ENCODE measurements at places on chromosomes 2 and 18.

DNA sequence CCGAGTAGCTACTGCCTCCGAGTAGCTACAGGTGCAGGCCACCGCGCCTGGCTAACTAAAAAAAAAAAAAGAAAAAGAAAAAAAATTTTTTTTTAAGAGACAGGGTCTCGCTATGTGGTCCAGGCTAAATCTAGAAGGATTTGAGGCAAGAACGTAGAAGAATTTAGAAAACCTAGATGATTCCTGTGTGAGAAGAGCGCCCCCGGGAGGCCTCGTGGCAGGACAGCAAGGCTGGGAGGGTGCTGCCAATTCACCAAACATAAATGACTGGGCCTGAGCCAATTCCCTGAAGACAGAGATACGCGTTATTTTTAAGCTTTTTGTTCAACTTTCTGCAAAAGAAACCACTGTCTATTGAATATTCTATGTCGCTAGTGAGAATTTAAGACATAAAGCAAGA is 90.1 kb upstream of the TGFA start:
- no peak for DNase-seq

- DNase-seq: no peak
Observed at GRCh38 chr2:83016343-83017110, 1442.6 kb downstream of the SUCLG1 start.

DNA sequence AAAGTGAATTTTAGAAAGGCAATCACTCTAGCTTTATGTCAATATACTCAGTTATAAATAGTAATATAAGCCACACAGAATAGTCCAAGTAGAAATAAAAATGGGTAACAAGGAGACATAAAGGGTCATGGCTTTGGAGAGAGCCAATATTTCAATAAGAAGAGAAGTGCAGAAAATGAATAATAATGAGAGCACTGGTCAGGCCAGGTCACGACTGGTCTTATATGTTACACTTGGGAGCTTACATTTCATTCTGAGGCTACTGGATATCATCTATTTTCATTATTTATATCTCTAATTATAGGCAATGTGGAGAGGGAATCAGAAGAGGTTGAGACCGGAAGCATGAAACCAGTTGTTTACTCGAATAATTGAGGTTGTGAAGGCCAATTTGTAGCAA is 180.8 kb upstream of the PID1 start:
- no peak for DNase-seq

GRCh38 chr18:47802802-47803201 is 127.7 kb downstream of the SMAD2 start:
- no peak for DNase-seq

- DNase-seq: no peak
Observed at GRCh38 chr18:9022397-9023155, 79.9 kb upstream of the NDUFV2 start.

DNA sequence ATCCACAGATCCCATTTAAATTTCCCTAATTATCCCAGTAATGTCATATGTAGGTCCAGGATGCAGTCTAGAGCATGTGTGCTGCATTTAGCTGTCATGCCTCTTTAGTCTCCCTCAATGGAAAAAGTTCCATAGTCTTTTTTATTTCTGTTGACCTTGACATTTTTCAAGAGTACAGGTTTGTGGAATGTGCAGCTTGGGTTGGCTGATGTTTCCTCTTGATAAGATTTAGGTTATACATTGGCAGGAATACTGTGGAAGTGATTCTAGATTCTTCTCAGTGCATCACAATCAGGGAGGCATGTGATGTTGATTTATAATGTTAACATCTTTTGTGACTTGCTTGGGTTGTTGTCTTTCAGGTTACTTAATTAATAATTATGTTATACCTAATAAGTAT is 42.5 kb downstream of the PPM1B start:
- DNase-seq: no peak

GRCh38 chr2:46008091-46008870 is 288.9 kb upstream of the EPAS1 start:
- no peak for DNase-seq

GRCh38 chr2:69798909-69799526 is 30.4 kb upstream of the GMCL1 start:
- no peak for DNase-seq

DNA sequence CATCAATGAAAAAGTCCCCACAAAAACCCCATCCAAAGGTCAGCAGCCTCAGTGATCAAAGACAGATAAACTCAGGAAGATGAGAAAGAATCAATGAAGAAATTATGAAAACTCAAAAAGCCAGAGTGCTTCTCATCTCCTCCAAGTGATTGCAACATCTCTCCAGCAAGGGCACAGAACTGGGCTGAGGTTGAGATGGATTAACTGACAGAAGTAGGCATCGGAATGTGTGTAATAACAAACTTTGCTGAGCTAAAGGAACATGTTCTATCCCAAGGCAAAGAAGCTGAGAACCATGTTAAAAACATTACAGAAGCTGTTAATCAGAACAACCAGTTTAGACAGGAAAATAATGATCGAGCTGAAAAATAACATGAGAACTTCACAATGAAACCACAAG is 442.8 kb upstream of the SYT4 start:
- DNase-seq: no peak

- DNase-seq: no peak
Observed at GRCh38 chr2:216112926-216113325, 3.8 kb downstream of the XRCC5 start.

GRCh38 chr2:231573096-231573495 is 19.6 kb upstream of the TEX44 start:
- no peak for DNase-seq

DNA sequence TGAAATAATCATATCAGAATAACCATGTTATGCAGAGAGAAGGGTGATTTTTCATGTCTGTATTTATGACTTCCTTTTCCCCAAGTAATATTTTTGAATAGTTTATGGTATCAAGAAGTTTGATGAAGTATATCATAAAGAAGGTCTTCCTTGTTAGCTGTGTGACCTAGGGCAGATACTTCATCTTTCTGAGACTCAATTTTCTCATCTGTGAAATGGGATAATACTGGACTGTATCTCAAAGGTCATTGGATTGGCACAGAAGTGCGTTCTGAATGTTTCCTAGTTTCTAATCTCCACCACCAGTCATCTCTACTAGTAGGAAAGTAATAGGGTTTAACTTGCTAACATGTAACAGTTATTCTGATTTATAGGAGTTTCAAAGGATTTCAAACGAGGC is 52.6 kb downstream of the DGKD start:
- DNase-seq: no peak

DNA sequence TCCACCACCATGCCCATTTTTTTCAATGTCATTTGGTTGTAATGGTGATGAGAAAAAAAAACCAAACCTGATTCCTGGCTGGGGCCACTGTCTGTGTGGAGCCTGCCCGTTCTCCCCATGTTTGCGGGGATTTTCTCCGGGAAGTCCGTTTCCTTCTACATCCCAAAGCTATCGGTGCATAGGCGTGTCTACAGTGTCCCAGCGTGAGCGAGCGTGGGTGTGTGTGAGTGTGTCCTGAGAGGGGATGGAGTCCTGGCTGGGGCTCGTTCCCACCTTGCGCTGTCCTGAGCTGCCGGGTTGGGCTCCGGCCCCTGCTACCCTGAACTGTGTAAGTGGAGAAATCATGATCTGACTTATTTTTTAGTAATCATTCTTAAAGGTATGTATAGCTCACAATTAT is 7.3 kb upstream of the ZAP70 start:
- DNase-seq: no peak

DNA sequence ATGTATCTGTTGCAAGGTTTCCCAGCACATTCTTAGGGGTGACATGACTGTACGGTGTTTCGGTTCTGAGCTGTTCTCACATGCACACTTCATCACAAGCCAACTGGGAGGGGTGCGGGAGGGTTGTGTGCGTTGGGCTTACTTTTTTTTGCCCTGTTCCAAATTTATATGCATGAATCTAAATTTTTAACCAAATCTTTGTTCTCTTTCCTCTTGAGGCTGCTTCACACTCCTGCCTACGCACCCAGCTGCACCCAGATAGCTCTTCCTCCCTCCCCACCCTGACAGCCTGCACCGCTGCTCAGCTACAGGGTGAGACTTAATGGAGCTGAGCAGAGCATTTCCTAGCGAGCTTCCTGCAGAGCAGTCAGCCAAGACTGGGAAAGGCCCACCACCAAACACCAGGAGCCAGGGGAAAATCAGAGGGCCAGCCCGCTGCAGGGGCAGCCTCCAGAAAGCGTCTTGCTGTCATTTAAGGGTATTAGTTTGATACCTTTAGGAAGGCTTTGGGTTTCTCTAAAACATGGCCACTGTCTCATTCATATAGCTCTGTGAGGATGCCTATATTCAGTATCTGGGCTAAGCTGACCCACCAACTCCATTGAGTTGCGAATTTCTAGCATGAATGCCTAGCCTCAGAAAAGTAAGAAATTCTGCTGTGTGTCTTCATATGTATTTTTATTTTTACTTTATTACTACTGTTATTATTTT is 84.5 kb downstream of the POU3F3 start:
- no peak for DNase-seq

DNA sequence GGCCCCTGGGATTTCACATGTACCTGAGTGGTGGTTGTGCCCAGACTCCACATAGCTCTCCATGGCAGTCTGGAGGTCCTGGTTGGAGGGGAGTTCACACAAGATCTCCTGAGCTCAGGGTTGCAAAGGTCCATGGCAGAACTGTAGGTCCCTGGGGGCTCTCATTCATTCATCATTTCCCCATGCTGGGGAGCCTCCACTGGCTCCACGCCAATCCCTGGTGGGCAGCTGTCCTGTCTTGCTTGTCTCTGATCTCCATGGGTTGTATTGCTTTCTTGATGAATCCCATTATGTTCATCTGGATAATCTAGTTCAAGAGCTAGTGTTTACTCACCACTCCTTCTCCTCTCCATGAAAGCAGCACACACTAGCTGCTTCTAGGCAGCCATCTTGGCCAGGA is 42.4 kb downstream of the ZSWIM2 start:
- DNase-seq: no peak

GRCh38 chr2:132466428-132467028 is 49.9 kb downstream of the GPR39 start:
- DNase-seq: no peak

DNA sequence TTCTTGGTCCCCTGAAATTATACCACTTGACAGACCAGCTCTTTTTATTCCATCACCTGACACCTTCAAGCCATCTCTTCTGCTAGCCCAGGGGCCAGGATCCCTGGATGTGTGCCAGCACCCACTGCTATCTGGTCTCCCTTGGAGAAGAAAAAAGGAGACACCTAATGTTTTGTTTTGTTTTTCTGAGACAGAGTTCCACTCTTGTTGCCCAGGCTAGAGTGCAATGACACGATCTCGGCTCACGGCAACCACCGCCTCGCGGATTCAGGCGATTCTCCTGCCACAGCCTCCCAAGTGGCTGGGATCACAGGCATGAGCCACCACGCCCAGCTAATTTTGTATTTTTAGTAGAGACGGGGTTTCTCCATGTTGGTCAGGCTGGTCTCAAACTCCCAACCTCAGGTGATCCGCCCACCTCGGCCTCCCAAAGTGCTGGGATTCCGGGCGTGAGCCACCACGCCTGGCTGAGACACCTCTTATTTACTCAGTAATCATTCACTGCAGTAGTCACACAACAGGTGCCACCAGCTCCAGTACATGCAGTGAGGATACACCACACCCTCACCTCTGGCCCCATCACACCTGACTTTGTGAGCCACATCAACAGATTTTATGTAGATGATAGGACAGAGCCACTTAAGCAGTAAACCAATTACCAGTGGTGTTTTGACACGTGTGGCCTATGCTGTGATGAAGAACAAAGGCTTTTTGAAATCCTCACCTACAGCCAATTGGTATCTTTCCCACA is 42.8 kb upstream of the PCBP1 start:
- DNase-seq: no peak

DNA sequence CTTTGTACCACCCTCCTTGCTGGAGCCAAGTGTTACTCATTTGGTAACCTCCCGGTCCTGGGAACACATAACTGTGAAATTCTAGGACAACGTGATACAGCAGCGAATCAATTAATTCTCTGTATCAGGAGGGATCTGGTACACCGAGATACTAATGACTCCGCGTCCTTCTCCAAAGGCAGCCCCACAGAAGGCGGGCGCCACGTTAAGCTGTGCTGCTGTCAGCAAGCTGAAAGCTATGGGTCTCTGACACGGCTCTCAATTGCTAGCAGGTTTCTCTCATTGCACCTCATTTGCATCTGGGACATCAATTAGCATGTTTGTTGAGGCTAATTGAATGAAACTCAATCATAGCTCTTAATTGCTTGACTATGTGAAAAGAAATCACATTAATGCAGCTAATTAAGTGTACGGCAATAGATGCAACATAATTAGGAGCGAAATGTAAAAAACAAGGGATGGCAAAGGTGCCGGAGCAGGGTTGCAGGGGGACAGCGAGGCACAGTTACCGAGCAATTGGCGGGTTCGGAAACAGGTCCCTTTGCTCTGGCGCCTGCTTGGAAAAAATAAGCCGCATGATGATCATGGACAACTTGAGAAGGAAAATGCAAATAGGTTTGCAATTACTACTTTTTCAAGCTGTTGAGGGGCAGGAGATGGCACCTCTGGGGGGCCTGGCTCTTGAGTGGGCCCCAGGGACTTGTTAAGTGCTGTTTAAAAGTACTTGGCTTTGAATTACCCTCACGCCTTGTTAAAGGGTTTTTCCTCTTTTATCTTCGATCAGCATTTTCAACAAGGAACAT is 264.2 kb downstream of the GBX2 start:
- DNase-seq: no peak

GRCh38 chr2:196251132-196251531 is 79.8 kb upstream of the STK17B start:
- no peak for DNase-seq

DNA sequence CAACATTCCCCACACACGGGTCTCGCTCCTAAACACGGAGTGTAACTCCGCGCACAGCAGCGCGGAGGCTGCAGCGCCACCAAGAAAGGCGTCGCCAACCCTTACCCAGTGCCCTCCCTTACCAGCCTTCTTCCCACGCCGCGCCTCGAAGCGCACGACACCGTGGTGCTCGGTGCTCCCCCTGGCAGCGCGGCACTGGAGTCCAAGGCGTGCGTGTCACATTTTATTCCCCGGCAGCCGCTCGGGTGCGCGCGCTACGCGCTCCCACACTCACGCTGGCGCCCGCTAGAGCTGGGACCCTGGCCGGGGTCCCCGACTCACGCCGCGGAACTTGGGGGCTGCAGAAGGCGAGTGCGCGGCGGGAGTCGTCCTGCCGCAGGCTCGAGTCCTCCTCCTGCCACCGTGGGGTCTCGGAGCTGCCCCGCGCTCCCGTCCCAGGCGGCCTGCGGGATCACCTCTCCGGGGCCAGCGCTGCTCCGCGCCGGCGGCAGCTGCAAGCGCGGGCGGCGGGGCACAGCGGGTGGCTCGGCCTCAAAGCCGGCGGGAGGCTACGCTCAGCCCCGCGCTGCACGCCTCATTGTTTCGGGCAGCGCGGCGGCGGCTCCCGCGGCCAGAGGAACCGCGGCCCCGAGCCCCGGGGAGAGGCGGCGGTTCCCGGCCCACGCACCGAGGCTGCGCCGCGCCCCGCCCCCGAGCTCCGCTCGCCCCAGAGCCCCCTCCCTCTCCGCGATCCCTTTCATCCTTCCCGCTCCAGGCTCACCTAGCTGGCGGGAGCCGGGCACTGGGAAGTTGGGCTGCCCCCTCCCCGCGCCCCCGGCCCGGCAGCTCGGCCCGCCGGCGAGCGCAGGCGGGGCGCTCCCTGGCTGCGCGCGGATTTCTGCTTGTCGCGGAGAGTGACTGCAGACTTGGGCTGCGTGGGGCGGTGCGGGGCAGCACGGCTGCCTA is at the start of gene ST6GAL2:
ST6GAL2 (minus strand) TSS at position 197 of the 945 bp plus-strand sequence. CDS start 42,190 bp downstream, outside the sequence.
- DNase-seq: no peak
